Fibroblast of mammary gland (primary cell): ENCODE measurements at places on chromosomes 2 and 18.

DNA sequence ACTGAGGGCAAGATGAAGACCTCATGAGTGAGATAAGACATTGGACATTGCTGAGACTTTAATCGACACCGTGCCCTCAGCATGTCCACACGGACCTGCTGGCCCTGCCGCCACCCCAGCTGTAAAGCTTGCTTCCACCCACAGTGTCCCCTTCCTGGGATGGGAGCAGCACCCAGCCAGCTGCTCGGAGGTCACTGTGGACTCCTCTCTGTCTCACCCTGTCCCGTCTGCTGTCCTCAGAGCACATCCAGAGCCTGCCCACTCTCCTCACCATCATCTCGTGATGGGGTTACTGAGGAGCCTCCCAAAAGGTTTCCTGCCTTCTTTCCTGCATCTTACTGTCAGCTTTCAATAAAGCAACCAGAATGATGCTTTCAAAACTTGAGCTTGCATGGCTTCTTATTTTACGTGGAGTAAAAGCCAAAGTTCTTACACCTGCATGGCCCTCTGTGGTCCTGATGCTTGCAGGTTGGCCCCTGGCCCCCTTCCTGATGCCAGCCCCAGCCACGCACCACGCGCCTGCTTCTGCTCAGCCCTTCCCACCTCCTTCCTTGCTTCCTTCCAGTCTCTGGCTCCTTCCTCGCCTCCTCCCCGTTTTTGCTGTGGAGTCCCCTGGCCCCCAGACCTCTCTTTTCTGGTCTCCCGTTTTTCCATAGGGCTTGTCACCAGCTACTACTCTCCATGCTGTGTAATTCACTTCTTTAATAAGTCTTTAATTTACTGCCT is 67.0 kb downstream of the DGKD start:
- no peak for DNase-seq

DNA sequence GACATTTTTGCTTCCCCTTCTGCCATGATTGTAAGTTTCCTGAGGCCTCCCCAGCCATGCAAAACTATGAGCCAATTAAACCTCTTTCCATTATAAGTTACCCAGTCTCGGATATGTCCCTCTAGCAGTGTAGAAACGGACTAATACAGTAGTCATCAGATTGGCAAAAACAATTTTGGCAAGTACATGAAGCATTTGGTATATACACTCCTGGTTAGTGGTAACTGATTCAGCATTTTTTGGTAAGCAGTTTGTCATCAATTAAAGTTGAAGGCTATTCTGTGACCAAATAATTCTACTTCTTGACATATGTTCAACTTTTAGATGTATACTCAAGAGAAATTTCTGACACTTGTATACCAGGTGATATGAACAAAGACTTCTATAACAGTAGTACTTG is 190.5 kb upstream of the STON1 start:
- DNase-seq = peak; percentile 83

DNA sequence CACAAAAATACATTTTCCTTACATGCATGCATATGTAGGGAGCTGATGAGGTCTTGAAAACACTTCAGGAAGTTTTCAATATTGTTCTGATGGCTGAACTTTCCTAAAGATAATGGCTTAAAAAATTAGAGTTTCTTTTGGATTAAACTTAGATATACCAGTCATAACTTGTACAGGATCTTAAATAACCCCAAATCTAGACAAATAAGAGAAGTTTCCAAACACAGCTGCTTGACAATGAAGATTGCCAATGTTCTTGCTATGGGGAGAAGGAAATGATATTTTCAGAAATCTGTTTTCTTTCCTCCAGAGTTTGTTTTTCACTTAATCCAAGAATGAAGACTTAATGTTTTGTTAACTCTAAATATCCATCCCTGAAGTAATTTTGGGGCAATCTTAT is 54.6 kb upstream of the SPTBN1 start:
- no peak for DNase-seq

GRCh38 chr2:3703236-3703756 is at the start of gene DCDC2C:
Gene DCDC2C, plus strand, starts transcription at chr2:3703575. Its CDS starts 177 bp downstream, at chr2:3703752.
- no peak for DNase-seq

GRCh38 chr2:113965644-113966043 is 75.8 kb downstream of the ACTR3 start:
- DNase-seq = peak; percentile 46

- no peak for DNase-seq
Observed at GRCh38 chr2:39989888-39990287, 210.8 kb upstream of the THUMPD2 start.

DNA sequence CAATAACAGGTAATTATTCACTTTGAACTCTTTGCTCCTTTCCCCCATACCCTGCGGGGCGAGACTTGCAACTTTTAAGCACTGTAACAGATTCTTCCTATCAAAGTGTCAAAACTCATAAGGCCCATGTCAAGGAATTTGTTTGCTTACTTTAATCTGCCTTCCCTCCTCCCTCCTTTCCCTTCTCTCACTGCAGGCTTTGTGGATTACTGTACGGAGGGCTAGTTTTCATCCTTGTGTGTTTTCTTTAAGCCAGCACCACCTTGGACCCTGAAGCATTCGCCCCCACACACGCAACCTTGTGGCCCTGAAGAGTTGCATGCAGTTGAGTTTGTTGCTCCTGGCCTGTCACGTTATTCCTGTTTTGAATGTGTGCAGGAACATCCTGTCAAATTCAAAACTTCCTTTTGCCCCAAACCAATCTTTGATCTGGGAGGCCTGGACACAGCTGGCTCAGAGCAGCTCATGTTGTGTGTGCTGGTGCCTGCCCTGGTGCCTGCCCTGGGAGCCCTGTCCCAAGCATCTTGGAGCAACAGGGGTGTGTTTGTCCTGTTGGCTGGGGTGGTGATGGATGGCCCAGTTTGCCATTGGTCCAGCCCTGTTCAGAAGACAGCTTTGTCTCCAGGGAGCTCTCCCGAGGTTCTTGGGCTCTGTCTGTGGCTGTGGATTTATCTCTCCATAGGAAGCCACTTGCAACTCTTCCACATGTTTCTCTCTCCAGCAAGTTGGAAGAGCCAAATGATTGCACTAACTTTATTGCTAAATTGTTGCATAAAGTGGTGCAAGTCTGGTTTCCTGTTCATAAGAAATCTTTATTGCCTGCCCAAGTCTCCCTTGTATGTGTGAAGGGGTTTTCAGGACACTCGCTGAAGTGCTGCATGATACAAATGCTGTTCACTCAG is 199.6 kb downstream of the VAPA start:
- peak; percentile 25 for DNase-seq
